ENCODE measurements at places on chromosomes 12 and 14.

- DNase-seq = peak; percentile 95
Measured at GRCh38 chr12:26691234-26691970, 141.6 kb downstream of the ITPR2 start.

DNA sequence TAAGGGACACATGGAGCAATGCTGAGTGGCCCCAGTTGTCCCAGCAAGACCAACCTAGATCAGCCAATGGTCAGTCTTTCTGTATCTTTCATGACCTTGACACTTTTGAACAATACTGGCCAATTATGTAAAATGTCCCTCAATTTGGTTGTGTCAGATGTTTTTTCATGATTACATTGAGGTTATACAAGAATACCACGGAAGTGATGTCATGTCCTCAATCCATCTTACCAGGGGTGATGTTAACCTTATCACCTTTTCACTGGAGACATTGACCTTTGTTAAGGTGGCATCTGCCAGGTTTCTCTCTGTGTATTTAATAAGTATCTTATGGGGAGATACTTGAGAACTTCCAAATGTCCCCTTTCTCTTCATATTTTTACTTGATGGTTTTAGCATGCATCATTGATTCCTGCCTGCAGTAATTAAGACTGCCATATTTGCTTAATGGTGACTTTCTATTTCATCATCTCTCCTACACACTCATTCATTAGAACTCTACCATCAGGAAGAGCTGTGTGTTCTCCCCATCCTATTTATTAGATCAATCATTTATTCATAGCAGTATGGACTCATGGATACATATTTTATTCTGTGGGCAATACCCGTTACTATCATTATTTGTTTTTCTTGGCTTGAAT lies 64.7 kb upstream of the RFLNA start:
- DNase-seq = no peak

DNA sequence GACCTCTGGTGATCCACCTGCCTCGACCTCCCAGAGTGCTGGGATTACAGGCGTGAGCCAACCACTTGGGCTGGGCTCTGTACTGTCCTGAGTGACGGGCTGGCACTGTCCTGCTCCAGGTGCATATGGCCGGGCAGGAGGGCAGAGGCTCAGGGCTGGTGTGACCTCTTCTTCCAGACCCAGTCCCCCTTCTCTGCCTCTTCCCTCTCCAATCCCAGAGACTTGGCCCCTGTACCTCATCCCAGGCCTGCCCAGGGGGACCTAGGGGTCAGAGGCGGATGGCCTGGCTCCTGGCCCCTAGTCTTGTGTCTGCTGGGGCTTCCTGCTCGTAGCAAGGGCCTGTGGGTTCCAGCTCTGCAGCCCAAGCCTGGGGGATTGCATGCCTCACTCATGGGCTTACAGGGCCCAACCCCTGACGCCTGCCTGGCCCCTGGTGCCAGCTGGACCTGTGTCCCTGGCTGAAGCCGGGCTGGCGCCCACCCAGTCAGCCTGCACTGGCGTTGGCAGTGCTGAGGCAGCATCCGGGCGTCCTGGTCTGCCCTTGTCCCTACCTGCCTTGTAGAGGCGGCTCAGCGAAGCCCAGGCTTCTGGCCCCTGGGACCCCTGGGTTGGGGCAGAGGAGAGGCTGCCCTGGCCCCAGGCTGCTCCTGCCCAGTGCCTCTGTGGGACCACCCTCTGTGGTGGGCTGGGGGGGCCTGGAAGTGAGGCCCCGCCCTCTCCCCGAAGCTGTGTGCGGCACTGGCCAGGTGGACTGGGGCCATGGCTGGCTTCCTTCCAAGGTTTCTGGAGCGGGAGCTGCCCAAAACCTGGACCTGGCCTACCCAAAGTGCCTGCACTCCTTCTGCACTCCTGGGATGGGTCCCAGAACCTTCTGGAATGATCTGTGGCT lies 4.3 kb downstream of the TEDC1 start:
- DNase-seq = no peak

DNA sequence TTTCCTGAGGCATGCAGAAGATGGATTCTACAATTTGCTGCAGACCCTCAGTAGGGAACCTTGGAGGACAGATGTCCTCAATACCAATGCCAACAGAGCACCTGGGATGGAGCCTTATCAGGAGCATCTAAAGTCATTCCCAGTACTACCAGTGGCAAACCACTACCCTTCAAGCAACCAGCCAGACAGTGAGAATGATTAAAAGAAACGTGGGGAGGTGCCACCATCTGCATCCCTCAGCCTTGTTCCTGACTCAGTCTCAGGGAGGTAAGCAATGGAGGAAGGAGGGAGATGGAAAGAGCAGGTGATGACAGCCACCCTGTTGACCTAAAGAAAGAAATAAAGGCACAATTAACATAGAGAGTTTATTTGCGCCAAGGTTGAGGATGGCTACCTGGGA lies 175.2 kb upstream of the GRIN2B start:
- no peak for DNase-seq

DNA sequence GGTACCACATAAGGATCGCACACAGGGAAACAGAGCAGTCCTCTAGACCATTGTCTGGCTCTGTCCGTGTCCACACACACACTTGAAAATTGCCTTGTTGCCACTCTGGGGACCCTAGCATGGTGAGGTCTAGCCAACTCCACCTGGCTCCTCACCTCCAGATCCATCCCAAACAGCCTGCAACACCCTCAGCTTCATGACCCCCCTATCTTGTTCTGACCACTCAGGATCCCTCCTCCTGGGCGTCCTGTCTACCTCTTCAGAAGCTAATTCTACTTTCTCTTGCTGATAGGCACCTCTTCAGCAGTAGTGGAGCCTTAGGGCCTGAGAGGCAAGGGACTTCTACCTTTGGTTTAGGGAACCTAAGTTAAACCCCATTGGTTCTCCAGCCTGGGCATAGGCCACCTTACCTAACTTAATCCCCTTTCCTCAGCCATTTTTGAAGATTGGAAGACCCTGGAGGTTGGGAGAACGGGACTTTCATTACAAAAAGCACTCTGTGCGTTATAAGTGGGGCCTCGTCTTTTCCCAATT lies 697 bp upstream of the HOXC5 start:
- no peak for DNase-seq

GRCh38 chr12:130339951-130340350 lies 2.3 kb downstream of the PIWIL1 start:
- DNase-seq = no peak

All from Panc1 (cell line).